ENCODE measurements at places on chromosomes 3 and 15. TPM values are rescaled to one million over a fixed set of nuclear protein-coding genes. Genes with fewer than 3 reads are reported as not detected.

EFCC1 gene
- not detected for total RNA-seq

FGF7 gene
- 0.26 TPM for total RNA-seq

PCCB gene
- total RNA-seq: 41.6 TPM

KBTBD12 gene
- not detected for total RNA-seq

GOLGA6A gene
- total RNA-seq: 0.31 TPM

GRCh38 chr3:108486941-108487340 lies 23.5 kb downstream of the MYH15 start:
- peak; percentile 48 for DNase-seq

GRCh38 chr3:62892951-62893350 lies 17.7 kb upstream of the CADPS start:
- no peak for DNase-seq

GRCh38 chr3:152574461-152575079 lies 260.4 kb upstream of the P2RY1 start:
- peak; percentile 25 for DNase-seq

GRCh38 chr15:71743861-71744382 lies 66.4 kb upstream of the NR2E3 start:
- no peak for DNase-seq

All from astrocyte (in vitro differentiated cells and primary cell).